ENCODE measurements at places on chromosomes 4 and X. TPM values are rescaled to one million over a fixed set of nuclear protein-coding genes. Genes with fewer than 3 reads are reported as not detected.

DNA sequence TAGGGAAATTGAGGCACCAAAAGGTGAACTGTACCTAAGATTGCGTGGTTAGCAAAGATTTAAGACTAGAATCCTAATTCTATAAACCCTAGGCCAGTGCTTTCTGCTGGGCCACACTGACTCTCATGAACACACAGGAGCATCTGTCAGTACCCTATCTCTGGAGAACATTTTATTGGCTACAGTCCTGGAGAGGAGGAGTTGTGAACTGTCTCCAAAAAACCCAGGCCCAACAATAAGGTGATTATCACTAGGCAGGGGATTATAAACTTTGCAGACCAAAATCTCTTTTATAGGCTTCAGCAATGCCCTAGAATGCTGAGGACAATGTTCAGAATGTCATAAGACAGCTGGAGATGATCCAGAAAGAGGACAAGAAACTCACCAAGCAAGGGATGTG lies 24.1 kb downstream of the OPHN1 start:
- H3K36me3 ChIP-seq, result no peaks in the 10 kb centered on the region
- H3K27me3 ChIP-seq, result no peaks in the 10 kb centered on the region
- DNase-seq, result no peak
- H3K4me1 ChIP-seq, result no peaks in the 10 kb centered on the region
- H3K27ac ChIP-seq, result no peak overlapping the region
- H3K4me3 ChIP-seq, result no peak overlapping the region

- no peak for DNase-seq
- no peak overlapping the region for H3K4me3 ChIP-seq
- no peaks in the 10 kb centered on the region for H3K36me3 ChIP-seq
- no peak overlapping the region for H3K27ac ChIP-seq
Observed at GRCh38 chrX:148600131-148600530, 99.7 kb downstream of the AFF2 start.

Gene GNRHR
- total RNA-seq, result not detected

- H3K4me3 ChIP-seq, result no peak overlapping the region
- DNase-seq, result no peak
- H3K27ac ChIP-seq, result no peak overlapping the region
- H3K27me3 ChIP-seq, result no peaks in the 10 kb centered on the region
- H3K4me1 ChIP-seq, result no peaks in the 10 kb centered on the region
Observed at GRCh38 chrX:74242484-74243138, 61.4 kb upstream of the ZCCHC13 start.

GRCh38 chrX:86917959-86918358 lies 599.6 kb upstream of the KLHL4 start:
- H3K4me3 ChIP-seq, result no peak overlapping the region
- H3K27me3 ChIP-seq, result no peaks in the 10 kb centered on the region
- H3K4me1 ChIP-seq, result no peaks in the 10 kb centered on the region
- H3K36me3 ChIP-seq, result no peaks in the 10 kb centered on the region
- no peak for DNase-seq

DNA sequence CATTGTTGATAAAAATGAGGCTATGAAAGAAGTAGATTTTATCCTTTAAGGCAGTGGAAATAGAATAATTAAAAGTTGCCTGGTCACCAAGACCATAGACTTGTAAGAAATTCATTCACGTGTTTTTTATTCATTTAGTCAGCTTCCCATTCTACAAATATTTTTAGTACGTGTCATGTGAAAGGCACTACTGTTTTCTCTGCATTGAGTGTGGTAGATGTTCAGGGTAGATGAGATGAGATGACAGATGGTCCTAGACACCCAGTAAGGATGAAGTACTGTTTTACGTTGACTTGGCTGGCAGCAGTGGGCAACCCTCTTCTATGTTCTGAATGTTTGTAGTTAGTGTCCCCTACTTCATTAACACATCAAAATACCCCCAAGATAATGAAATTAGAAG lies 228.1 kb downstream of the ARHGAP24 start:
- no peaks in the 10 kb centered on the region for H3K4me1 ChIP-seq
- H3K27me3 ChIP-seq, result no peaks in the 10 kb centered on the region
- H3K27ac ChIP-seq, result no peak overlapping the region
- no peak overlapping the region for H3K4me3 ChIP-seq
- H3K36me3 ChIP-seq, result no peaks in the 10 kb centered on the region

- H3K4me1 ChIP-seq, result no peaks in the 10 kb centered on the region
- H3K27ac ChIP-seq, result no peak overlapping the region
- no peak for DNase-seq
- H3K4me3 ChIP-seq, result no peak overlapping the region
- H3K36me3 ChIP-seq, result no peaks in the 10 kb centered on the region
Observed at GRCh38 chrX:41802958-41803357, 79.0 kb downstream of the GPR82 start.

- no peak overlapping the region for H3K27ac ChIP-seq
- no peak overlapping the region for H3K4me3 ChIP-seq
- H3K27me3 ChIP-seq, result no peaks in the 10 kb centered on the region
- no peak for DNase-seq
Observed at GRCh38 chrX:65591206-65591605, 56.6 kb upstream of the LAS1L start.

Gene SPANXN1
- total RNA-seq, result not detected

- no peaks in the 10 kb centered on the region for H3K27me3 ChIP-seq
- no peak for DNase-seq
- H3K27ac ChIP-seq, result no peak overlapping the region
- no peaks in the 10 kb centered on the region for H3K4me1 ChIP-seq
- no peak overlapping the region for H3K4me3 ChIP-seq
Observed at GRCh38 chr4:90071289-90072235, 55.6 kb upstream of the CCSER1 start.

- no peaks in the 10 kb centered on the region for H3K27me3 ChIP-seq
- no peaks in the 10 kb centered on the region for H3K36me3 ChIP-seq
- DNase-seq, result peak; percentile 46
- no peak overlapping the region for H3K27ac ChIP-seq
- H3K4me3 ChIP-seq, result no peak overlapping the region
Observed at GRCh38 chrX:40380655-40381488, 199.9 kb upstream of the ATP6AP2 start.

Gene RAB41
- total RNA-seq, result not detected

DNA sequence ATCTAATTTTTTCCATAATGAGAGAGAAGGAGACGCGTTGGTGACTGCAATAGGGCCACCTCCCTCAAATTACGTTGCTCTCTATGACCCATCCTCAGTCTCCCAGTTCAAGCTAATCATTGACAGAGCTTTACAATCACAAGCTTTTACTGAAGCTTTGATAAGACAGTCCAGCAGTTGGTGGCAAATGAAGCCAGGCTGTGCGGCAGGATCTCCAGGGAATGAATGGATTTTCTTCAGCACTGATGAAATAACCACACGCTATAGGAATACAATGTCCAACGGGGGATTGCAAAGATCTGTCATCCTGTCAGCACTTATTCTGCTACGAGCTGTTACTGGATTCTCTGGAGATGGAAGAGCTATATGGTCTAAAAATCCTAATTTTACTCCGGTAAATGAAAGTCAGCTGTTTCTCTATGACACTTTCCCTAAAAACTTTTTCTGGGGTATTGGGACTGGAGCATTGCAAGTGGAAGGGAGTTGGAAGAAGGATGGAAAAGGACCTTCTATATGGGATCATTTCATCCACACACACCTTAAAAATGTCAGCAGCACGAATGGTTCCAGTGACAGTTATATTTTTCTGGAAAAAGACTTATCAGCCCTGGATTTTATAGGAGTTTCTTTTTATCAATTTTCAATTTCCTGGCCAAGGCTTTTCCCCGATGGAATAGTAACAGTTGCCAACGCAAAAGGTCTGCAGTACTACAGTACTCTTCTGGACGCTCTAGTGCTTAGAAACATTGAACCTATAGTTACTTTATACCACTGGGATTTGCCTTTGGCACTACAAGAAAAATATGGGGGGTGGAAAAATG lies at the start of gene KLB:
TSS of gene KLB (plus strand) at position 168 of the 821 bp plus-strand sequence. CDS start at position 188, 20 bp downstream.
- no peak within 1 kb of the TSS for H3K27ac ChIP-seq
- no peak for DNase-seq
- no peak within 1 kb of the TSS for H3K4me3 ChIP-seq
- H3K4me1 ChIP-seq, result no peaks in the 10 kb centered on the region
- no peaks in the 10 kb centered on the region for H3K36me3 ChIP-seq

Gene TMPRSS11A
- not detected for total RNA-seq

Gene SLIT2
- 91.8 TPM for total RNA-seq

DNA sequence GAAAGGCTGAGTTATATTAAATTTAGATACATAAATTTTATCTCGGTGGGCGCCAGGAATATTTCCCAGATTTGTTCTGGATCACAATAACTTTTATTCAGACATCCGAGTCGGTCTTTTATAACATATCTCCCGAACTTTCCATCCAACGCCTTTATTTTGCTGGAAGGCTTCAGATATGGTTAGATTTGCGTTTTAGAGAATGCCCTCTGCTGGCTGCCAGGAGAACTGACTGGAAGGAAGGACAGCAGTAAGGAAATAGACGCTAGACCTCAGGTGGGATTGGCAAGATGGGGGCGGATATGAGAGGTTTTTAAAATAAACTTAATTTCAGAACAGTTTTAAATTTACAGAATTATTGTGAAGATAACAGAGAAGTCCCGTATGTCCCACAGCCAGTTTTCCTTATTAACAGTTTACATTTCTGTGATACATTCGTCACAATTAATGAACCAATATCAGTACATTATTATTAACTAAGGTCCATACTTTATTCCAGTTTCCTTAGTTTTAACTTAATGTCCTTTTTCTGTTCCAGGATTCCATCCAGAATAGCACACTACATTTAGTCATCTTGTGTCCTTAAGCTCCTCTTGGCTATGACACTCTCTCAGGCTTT lies 4.6 kb upstream of the KANTR start:
- H3K27me3 ChIP-seq, result no peaks in the 10 kb centered on the region
- peak overlapping the region; percentile 47 for H3K4me3 ChIP-seq
- peak; percentile 47 for DNase-seq
- H3K36me3 ChIP-seq, result peaks cover 18% of the 10 kb centered on the region

DNA sequence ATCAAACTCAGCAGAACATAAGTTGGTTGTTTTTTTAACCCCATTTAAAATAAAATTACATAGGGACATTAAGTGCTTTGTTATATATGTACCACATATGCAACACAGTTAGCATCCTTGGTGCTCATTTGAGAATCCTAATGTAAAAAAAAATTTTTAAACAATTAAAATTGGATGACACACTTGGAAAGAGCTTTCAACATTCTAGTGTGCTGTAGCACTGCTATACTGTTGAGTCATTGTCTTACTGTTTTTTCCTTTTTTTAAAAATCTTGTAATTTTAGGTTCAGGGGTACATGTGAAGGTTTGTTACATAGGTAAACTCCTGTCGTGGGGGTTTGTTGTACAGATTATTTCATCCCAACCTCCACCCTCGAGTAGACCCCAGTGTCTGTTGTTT lies 12.8 kb downstream of the THAP9 start:
- H3K27ac ChIP-seq, result no peak overlapping the region
- no peaks in the 10 kb centered on the region for H3K4me1 ChIP-seq
- H3K4me3 ChIP-seq, result no peak overlapping the region
- H3K27me3 ChIP-seq, result no peaks in the 10 kb centered on the region
- peaks cover 26% of the 10 kb centered on the region for H3K36me3 ChIP-seq

Gene TTC29
- 4.5 TPM for total RNA-seq

- no peaks in the 10 kb centered on the region for H3K4me1 ChIP-seq
- DNase-seq, result no peak
- no peaks in the 10 kb centered on the region for H3K36me3 ChIP-seq
Observed at GRCh38 chr4:15295421-15296162, 132.2 kb upstream of the C1QTNF7 start.

DNA sequence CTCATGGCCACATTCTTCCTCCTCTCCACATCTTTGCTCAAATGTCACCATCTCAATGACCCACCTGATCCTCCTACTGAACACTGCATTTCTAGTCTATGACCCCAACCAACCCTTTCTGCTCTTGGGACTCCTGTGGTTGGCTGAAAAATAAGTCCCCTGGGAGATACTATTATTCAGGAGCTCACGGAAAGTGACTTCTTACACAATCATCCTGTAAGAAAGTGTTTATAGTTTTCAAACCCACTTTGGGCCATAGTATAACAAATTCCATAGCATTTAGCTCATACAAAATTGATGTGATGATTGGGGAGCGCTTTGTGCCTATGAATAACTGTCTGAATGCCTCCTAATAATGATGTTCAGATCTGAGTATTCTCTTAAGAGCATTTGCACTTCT lies 161.4 kb upstream of the HS3ST1 start:
- DNase-seq, result no peak
- H3K4me1 ChIP-seq, result no peaks in the 10 kb centered on the region
- H3K27ac ChIP-seq, result no peak overlapping the region
- H3K27me3 ChIP-seq, result no peaks in the 10 kb centered on the region

DNA sequence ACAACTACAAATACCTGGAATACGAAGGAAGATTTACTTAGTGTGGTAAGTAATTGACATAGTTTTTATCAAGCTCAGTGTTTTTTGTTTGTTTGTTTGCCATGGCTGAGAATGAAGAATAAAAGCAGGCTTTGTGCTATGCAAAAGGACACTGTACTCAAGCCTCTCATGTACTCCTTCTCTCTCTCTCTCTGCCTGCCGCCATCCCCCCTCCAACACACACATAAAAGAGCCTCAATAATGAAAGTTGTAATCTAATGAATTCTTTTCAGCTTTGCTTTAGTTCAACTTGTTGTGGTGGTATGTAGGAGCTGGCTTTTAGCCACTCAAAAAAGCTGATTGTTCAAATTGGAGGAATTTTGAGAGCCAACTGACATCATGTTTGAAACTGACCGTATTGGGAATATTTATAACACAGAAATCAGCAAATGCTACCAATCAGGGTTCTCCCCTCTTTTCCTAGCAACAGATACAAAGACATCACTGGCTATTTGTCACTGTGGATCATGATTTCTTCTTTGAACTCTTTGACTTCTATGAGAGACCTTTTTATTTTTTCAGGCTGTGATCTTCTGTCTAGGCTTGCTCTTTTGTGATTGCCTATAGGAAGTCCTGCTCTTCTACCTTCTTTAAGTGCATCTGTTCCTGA lies 1148.8 kb downstream of the RAPGEF2 start:
- no peaks in the 10 kb centered on the region for H3K27me3 ChIP-seq
- DNase-seq, result no peak
- H3K36me3 ChIP-seq, result no peaks in the 10 kb centered on the region
- no peak overlapping the region for H3K27ac ChIP-seq
- no peak overlapping the region for H3K4me3 ChIP-seq

- no peak for DNase-seq
- H3K27ac ChIP-seq, result no peak overlapping the region
- no peaks in the 10 kb centered on the region for H3K4me1 ChIP-seq
- H3K36me3 ChIP-seq, result no peaks in the 10 kb centered on the region
Observed at GRCh38 chrX:155179346-155179997, 36.8 kb upstream of the VBP1 start.

Gene CRLF2
- total RNA-seq, result 1.3 TPM

Gene DUX4
- not detected for total RNA-seq

GRCh38 chrX:1026263-1027015 lies 186.0 kb downstream of the CRLF2 start:
- H3K36me3 ChIP-seq, result no peaks in the 10 kb centered on the region
- H3K4me3 ChIP-seq, result no peak overlapping the region
- H3K27ac ChIP-seq, result no peak overlapping the region
- no peak for DNase-seq
- no peaks in the 10 kb centered on the region for H3K27me3 ChIP-seq
- H3K4me1 ChIP-seq, result no peaks in the 10 kb centered on the region

All from lower lobe of right lung (tissue), 2 donors.